ENCODE measurements at places on chromosomes 16 and 17.

- H3K36me3 ChIP-seq = no peaks in the 10 kb centered on the region
- DNase-seq = peak; percentile 2
- H3K4me3 ChIP-seq = no peak overlapping the region
- peaks cover 13% of the 10 kb centered on the region for H3K4me1 ChIP-seq
- no peaks in the 10 kb centered on the region for H3K27me3 ChIP-seq
- H3K27ac ChIP-seq = no peak overlapping the region
These were observed 4.7 kb downstream of the SLC13A5 start for GRCh38 chr17:6708357-6708961.

GRCh38 chr17:696369-696768 is 18.3 kb downstream of the VPS53 start:
- H3K4me1 ChIP-seq = peaks cover 3% of the 10 kb centered on the region
- no peaks in the 10 kb centered on the region for H3K36me3 ChIP-seq
- DNase-seq = no peak
- no peak overlapping the region for H3K27ac ChIP-seq
- no peaks in the 10 kb centered on the region for H3K27me3 ChIP-seq
- no peak overlapping the region for H3K4me3 ChIP-seq

GRCh38 chr16:12659871-12660270 is 143.8 kb downstream of the CPPED1 start:
- H3K36me3 ChIP-seq = no peaks in the 10 kb centered on the region
- no peaks in the 10 kb centered on the region for H3K27me3 ChIP-seq

GRCh38 chr16:54602666-54603065 is 316.1 kb upstream of the IRX3 start:
- H3K27me3 ChIP-seq = no peaks in the 10 kb centered on the region
- H3K4me3 ChIP-seq = no peak overlapping the region
- H3K4me1 ChIP-seq = no peaks in the 10 kb centered on the region

All from testis (tissue), 5 donors.